ENCODE measurements at places on chromosomes 13 and 19. TPM values are rescaled to one million over a fixed set of nuclear protein-coding genes. Genes with fewer than 3 reads are reported as not detected.

DNA sequence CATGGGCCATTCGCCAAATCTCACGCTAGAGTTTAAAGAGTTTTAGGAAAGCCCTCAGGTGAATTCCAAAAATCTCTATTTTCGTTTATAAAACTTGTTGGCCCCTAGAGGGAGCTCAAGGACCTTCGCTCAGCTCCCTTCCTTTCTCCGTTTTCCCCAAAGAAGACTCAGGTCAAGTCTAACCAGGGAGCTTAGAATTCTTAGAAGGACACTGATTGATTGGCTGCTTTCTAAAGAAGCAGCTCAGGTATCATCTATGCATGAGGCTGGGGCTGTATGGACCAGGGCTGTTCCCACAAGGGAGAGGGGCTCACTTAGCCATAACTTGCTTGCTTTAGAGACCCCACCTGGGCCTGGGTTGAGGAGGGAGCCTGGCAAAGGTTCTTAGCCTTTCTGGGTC, 20.5 kb downstream of the DZIP1 start:
- DNase-seq = no peak

GRCh38 chr13:82664183-82664582, 1218.1 kb downstream of the SLITRK1 start:
- no peak for DNase-seq

- no peak for DNase-seq
These were observed 50.7 kb downstream of the LHFPL6 start for GRCh38 chr13:39552246-39552645.

Gene NEK5
- total RNA-seq = 0.07 TPM

All from pulmonary artery endothelial cell (primary cell).